ENCODE measurements at places on chromosomes 1 and 21.

GRCh38 chr1:52139817-52140540, 1.9 kb upstream of the ZFYVE9 start:
- DNase-seq: peak; percentile 48

DNA sequence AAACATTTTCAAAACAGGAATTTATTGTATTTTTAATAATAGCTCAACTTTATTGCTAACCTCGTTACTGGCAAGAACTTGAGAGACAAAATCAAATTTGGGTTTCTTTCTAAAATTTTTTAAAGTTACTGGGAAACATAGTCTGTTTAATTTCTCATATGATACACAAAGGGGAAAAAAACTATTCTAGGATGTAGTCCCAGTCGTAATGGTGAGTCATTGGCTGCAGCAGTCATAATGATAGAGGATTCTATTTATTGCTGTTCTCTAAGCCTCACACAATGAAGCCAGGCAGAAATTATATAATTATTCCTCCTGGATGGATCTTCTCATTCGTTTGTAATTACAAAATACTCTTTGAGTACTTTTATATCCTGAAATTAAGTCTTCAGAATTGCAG, 326.5 kb upstream of the SGIP1 start:
- no peak for DNase-seq

DNA sequence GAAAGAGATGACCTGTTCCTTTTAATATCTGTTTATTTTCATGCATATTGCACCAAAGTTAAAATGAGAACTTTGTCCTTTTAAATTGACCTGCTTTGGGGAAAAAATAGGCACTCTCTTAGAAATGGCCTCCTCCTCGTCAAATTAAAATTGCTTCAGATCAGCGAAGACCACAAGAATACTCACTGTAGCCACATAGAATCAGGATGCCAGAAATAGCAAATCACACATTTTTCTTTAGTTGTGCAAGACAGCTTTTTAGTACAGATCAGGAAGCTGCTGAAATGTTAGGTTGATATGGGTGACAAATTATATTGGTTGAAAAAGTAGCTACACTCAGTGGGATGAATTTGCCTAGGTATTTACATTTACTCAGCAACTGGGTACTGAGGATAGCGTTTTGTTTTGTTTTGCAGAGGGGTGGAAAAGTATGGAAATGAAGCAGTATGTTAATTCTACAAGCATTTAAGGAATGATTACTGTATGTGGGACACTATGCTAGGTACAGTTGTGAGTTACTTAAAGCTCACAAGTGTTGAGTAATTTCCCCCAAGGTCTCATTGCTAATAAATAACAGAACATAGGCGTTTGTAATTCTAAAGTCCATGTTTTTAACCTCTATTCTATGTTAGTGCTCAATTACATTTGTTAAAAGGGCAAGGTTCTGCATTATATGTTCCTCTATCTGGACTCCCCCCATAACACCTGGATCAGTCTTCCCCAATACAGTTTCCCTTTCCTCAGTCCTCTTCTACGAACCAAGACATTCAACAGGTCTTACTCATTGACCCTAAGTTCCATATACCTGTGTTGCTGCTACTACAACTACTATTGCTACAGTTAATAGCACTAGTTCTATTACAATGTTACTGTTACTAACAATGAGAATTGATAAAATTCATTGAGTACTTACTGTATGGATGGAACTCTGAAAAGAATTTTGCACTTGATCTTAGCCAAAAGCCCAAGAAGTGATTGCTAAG, 99.4 kb upstream of the S1PR1 start:
- no peak for DNase-seq

DNA sequence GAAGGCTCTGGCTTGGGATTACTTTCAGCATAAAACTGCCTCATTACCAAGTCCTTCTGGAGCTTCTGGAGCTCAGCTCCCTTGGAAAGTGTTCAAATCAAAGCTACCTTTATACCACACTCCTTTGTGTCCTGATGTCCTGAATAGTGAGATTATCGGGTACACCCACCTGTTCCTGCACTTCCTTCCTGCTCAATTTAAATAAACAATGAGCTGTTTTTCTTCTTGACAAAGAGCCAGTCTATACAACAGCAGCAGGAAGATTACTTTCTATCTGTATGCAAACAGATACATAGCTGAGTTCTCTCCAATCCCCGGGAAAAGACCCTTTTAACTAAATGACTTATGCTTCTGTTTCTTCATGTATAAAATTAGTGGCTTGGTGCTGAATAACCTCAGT, 258.0 kb upstream of the FMN2 start:
- DNase-seq: no peak

- DNase-seq: no peak
Observed at GRCh38 chr1:78038491-78038939, 7.3 kb upstream of the GIPC2 start.

DNA sequence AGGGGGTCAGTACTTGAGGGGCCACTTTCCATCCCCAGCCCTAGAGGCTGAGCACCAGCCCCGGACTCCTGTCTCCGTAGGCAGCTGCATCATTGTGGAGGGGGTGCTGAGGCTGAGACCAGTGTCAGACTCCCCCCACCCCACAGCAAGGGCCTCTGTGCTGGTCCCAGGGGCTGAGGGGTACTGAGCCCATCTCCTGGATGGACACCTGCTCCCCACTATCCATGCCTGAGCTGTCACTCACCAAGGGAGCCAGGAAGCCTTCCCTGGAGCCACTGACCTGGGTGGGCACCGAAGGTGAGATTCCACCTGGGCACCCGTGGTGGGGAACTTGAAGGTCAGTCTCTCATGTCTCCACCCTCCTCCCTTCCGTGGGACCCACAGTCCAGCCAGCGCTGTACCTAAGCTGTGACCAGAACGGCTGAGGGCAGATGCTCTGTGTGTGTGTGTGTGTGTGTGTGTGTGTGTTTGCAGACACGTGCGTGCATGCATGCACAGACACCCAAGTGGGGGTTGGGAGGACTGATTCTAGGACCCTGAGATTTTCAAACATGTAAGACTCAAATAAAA, 9.3 kb downstream of the DISP3 start:
- DNase-seq: no peak

- DNase-seq: no peak
Observed at GRCh38 chr1:105483436-105483835, 1573.0 kb upstream of the PRMT6 start.

DNA sequence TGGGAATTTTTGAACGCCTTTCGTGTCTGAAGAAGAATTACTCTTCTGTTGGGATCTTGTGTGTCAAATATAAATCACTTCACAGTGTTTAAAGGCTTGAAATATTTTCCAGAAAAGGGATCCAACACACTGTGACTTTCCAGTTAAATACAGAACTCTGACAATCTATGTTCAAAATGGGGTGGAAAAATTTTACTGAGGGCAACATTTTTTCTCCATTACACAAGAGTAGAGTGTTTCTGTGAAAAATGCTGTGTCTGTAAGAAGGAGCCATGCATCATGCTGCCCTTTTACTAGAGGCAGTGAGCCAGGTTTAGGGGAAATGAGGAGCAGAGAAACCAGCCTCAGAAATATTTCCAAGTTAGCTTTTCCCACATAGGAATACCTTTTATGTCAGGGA, 86.5 kb downstream of the VPS13D start:
- DNase-seq: no peak

- no peak for DNase-seq
Observed at GRCh38 chr1:85198864-85199263, 2.0 kb downstream of the SYDE2 start.

GRCh38 chr1:36396359-36396758, 1.3 kb downstream of the LSM10 start:
- no peak for DNase-seq

DNA sequence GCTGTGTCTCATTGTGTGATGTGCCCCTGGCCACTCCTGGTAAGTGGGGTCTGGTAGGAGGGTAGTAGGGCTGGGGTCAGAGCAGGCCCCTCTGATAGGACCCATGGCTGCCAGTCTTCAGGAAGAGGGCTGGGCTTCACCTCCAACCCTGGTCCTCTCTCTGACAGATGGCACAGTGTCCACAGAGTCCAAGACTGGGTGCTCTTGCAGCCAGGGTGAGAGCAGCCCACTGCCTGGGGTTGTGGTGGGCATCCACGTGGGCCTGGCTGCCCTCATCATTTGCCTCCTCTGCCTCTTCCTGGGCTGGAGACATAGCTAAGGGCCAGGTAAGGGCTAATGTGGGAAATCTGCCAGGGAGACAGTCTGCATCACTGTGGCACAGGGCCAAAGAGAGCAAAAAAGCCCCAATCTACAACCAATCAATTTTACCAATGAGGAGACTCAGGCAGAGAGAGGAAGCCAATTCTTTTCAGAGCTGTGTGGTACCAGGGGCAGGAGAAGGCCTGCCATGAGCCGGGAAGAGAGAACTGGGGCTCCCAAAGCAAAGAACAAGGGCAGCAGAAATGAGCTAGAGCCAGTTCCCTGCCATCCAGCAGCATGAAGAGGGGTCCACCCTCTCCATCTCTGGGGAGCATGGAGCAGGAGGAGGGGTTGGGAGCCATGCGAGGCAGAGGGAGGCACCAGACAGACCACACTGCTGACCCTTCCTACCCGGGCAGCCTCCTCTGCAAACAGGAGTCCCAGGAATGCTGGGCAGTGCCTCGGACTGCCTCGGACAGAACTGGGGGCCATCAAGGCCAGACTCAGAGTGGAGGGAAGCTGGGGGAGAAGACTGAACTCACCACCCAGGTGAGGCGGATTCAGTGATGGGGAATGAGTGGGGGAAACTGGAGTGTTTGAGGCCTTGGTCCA, 26.8 kb downstream of the SLC27A3 start:
- no peak for DNase-seq

- no peak for DNase-seq
Observed at GRCh38 chr1:85465786-85466134, 801 bp upstream of the DDAH1 start.

GRCh38 chr1:79460773-79461436, 454.4 kb upstream of the ADGRL4 start:
- DNase-seq: peak; percentile 87

DNA sequence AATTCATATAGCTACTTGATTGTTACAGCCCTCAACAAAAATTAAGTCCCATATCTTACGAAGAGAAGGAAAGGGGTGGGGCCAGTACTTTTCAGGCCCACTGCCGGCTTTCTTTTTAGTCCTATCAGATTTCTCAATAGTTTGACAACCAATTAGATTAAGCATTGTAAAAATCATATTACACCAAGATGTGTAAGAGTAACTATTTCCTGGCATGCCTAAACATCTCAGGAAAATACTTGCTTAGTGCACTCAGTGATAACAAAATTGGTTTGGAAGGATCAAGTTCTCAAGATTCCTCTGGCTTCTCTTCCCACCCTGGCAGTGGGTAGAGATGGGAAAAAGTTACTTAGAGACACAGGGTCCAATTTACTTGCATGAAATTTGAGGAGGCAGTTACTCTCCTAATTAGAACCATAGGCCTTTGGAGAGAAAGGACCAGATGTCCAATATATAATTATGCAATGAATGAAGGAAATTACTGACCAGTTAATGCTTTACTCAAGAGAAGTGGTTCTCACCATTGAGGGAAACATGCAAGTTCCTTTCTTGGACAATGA, 30.1 kb downstream of the STPG1 start:
- DNase-seq: no peak
